ENCODE measurements at places on chromosomes 4 and X.

- no peak for DNase-seq
Observed at GRCh38 chr4:7428261-7429068, 6.3 kb downstream of the PSAPL1 start.

DNA sequence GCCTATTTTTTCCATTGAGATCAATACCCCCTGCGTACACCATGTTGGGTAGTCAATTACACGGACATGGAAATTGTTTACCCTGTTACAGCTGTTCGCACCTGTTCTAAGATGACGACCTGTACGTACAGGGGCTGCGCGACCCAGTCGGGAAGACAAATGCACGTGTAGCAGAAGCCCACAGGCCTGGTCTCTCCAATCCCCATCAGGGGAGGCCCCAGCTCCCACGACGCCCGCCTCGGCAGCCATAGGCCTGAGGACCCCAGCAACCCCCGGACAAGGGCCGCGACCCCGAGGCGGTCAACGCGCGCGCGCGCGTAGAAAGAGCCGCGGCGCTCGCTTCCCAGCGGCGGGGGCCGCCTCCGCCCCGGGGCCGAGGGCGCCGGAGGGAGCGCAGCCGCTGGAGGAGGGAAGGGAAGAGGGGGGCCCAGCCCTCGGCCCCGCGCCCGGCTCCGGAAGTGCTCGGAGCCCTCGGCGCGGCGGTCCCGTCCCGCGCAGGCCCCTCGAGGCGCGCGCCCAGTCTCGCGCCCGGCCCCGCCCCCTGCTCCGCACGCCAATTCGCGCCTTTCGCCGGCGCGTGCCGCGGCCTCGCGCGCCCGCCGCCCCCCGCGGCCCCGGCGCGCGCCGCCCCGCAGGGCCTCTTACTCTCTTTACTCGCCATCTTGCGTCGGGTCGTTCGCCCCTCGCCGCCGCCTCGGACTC, 618 bp downstream of the RBBP7 start:
- peak; percentile 43 for DNase-seq

GRCh38 chrX:95076449-95076848, 1402.4 kb downstream of the FAM133A start:
- peak; percentile 50 for DNase-seq

DNA sequence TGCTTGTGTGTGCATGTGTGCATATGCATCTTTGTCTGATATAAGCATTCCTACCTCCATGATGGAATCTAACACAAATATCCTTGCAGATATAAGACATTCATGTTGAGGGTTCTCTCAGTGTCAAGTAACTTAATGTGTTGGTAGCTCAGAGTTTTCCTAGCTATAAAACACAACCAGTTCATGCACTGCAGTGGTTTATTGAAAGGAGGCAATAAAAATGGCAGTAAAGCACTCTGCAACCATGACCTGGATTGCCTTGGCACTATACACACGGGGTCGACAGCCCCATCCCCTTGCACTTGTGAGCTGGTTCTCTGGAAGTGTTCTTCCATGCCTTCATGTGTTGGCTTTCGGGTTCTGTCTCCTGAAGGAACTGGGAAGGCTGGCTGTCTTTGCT, 38.9 kb downstream of the GPC4 start:
- DNase-seq = no peak

- peak; percentile 79 for DNase-seq
Observed at GRCh38 chr4:73740353-73740778, at the start of gene CXCL8. TSS of gene CXCL8 (plus strand) at chr4:73740569. CDS start at chr4:73740659, 90 bp downstream.

DNA sequence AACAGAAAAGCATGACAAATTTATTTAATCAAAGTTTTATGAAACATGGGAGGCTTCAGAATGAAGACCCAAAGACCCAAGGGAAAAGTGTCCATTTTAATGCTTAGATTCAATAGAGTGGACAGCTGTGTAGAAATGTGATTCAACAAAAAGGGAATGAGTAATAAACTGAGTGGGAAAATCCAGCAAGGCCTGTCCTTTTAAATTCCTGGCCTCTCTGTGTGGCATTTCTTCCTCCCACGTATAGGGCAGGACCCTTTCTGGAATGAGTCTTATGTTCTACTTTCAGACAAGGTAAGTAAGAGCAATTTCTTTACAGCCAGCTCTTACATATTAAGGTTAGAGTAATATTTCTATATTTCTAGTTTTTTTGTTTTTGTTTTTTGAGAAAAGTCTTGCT, 14.5 kb downstream of the AASDH start:
- peak; percentile 6 for DNase-seq

DNA sequence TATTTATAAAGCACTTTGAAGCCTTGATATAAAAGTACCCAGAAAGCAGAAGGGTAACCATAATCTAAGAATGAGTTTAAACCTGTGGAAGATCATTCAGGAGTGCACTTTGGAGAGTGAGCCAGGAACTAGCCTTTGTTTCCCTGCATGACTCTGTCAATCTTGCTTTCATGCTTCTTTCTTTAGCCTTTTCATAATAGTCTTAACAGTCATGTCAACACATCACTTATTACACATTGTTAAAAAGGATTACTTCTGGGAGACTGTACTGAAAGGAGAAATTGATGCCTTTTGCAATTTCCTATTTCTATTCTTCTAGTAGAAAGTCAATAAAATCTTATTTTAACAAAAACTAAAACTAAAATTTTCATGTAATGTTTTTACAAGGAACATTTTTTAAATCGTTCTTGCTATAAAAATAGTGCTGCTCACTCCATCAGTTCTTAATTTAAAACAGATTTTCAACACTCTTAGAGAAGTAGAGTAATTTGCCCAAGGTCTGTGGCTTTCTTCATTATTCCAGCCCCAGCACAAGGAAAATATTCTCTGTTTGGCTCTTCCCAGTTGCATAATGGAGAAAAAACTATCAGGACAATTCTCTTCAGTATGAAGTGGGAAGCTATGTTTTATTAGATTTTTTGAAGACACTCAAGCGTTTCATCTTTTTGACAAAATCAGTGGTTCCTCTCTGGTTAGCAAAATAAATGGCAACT, 35.4 kb upstream of the SPP1 start:
- DNase-seq = peak; percentile 15

DNA sequence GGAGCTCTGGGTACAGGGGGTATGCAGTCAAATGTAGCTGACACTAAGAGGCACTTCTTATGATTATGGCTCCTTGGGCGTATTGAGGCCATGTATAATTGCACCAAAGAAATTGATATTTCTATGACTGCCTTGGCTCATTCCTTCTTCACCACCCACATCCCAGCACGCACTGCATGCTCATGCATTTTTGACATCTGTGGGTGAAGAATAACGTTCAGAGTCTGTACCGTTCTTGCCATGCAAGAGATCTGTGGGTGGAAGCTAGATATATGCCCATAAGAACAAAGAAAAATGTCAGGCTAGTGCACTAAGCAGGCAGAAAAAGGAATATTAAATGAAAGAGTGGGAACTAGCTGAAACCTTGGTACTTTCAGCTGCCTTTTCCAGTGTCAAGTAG, 93.4 kb downstream of the EMCN start:
- no peak for DNase-seq

- DNase-seq = no peak
Observed at GRCh38 chr4:95889662-95890061, 49.8 kb downstream of the PDHA2 start.

DNA sequence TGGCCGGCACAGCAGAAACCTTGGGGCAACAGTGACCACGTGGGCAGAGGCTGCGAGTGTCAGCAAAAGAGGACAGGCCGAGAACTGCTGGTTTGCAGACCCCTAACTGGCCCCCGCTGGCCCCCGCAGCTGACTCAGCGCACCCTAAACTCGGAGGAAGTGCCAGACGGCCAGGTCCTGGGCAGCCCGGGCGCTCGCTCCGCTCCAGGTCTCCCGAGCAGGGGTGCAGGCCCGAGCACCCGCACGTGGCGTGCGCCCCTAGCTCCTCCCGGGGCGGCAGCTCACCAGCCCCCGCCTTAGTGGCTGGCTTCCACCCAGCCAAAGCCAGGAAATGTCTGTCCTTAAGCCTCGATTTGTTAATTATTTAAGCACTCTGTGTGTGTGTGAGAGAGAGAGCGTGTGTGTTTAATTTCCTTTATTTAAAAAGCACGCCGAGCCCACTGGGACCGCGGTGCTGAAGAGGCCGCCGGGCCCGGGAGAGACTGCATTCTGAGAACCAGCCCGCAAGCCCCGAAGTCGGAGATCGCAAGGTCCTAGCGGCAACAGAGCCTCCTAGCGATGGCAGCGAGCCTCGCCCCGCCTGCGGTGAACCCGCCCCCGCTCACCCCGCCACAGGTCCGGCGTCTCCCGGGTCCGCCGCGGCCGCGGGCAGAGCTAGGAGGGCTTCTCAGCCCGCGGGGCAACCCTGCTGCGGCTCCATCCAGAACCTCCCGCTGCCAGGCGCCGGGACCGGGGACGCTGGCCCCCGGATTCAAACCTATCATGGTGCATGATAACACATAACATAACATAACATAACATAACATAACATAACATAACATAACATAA, 45.9 kb upstream of the CDKN2AIP start:
- DNase-seq = peak; percentile 72

All from fibroblast of skin of back (primary cell).